SHP77 (cell line): ENCODE measurements at places on chromosomes 16 and 17.

DNA sequence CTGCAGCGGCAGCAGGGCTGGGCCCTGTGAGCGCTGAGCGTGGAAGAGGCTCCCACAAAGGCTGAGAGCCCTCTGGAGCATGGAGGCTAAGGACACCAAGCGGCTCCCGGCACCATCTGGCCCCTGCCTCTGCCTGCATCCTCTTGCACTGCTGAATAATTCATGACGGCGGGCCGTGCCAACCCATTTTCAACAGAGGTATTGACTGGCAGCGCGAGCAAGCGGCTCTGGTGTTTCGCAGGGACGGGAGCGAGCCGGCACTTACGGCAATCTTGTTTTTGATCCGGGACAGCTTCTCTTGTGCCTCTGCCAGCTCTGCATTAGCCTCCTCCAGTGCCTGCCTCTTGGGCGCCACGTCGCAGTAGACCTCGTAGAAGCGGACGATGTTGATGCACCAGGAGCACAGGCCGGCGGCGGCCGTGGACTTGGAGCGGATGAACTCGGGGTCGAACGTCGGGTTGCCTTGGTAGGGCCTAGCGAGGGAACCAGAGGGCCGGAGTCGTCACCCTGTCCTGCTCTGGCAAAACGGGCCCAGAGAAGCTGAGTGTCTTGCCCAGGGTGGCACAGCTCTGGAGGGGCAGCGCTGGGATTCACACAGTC, 80.4 kb downstream of the PGS1 start:
- DNase-seq: peak; percentile 51

GRCh38 chr17:78384479-78385175, 6.2 kb downstream of the PGS1 start:
- no peak for DNase-seq

- DNase-seq: no peak
These were observed at the start of gene TNFRSF13B for GRCh38 chr17:16971458-16972338. TNFRSF13B (minus strand) TSS chr17:16972118; CDS start chr17:16972075, 43 bp downstream.

- DNase-seq: no peak
These were observed 17.6 kb downstream of the EPOP start for GRCh38 chr17:38656959-38657823.

GRCh38 chr17:80349151-80349651, 65.8 kb upstream of the ENDOV start:
- DNase-seq: no peak

- DNase-seq: no peak
These were observed 14.0 kb downstream of the NUPR1 start for GRCh38 chr16:28524681-28525171.

DNA sequence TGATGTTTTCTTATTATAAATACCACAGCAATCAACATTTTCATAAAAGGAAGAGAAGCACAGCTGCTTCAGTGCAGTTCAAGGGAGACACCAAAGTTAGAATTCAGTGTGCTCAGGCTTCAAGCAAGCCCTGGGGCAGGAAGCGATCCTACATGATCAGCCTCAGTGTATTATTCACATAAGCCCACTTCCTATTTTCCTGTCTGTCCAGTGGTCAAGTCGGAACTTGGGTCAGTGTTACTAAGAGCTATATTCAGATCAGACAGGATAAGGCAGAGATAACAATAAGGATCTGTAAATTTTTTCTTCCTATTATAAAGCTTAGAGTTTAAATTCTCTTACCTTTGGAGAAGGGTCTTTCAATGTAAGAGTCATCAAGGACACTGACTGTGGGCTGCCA, 12.9 kb downstream of the HEATR6 start:
- no peak for DNase-seq

DNA sequence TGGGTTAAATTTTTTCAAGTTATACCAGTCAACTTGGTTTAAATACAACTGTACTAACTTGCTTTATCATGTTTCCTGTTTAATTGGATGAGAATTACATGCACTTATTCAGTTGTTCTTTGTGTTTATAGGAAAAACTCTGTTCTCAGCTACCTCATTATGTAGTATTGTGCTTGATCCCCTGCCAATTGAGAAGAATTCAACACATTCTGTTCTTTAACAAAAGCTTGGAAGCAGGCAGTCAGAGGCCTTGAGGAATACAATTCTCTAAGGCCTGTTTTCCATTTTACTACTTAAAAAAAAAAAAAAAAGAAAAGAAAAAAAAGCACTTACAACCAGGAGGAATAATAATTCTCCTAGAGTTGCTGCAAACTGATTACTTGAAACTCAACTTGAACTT, 60.6 kb upstream of the CMIP start:
- no peak for DNase-seq

GRCh38 chr17:15502369-15503112, 35.1 kb upstream of the CDRT4 start:
- peak; percentile 82 for DNase-seq

- no peak for DNase-seq
These were observed 585 bp downstream of the MLKL start for GRCh38 chr16:74700116-74700437.

DNA sequence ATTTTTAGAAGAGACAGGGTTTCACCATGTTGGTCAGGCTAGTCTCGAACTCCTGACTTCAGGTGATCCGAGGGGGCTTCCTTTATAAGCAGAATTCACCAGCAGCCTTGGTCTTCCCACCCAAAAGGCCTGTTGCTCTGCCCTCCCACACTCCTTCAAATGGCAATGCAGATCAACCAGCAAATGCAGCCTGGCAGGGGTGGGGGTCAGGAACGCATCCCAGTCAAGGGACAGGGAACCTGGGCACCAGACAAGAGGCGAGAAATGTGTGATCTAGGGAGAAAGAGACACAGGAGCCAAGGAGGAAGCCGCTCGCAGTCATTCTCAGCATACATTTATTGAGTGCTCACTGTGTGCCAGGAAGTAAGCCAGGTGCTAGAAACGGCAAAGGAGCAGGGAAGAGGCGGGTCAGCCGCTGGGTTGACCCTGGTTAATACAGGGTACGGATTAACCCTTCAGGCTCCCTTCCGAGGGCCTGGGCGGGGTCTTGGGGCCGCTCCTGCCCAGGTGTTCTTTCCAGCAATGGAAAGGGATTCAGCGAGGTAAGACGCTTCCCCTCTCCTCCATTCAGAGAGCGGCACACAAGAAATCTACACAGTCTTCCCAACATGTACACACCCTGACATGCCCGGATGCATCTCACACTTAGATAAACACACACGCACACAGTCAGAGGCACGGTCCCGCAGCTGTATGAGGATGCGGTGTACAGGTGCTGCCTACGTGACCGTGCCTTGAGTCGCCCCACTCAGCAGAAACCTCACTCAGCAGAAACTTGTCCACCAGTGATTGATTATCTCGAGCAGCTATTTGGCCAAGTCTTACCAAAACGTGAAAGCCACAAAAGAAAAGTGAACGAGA, 6.6 kb upstream of the PITPNA start:
- DNase-seq: peak; percentile 40

GRCh38 chr17:59491353-59492090, 73.9 kb upstream of the DHX40 start:
- no peak for DNase-seq

DNA sequence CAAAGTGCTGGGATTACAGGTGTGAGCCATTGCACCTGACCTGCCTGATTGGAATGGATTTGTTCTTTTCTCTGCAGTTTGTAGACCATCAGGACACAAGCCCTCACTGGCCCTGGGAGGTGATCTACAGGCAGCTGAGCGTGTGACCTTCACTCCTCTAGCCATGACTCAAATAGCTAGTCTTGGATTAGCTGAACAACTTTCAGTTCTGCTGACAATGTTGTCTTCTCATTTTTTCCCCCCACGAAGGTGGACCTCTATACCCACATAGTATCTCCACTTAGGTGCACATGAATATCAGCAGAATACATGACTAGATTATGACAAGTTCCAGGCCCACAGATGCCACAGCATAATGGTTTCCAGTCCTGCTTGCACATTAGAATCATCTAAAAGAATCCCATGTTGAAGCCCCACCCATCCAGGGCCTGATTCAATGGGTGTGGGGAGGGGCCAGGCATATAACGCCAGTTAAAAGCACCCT, 36.8 kb downstream of the HS3ST3B1 start:
- no peak for DNase-seq

DNA sequence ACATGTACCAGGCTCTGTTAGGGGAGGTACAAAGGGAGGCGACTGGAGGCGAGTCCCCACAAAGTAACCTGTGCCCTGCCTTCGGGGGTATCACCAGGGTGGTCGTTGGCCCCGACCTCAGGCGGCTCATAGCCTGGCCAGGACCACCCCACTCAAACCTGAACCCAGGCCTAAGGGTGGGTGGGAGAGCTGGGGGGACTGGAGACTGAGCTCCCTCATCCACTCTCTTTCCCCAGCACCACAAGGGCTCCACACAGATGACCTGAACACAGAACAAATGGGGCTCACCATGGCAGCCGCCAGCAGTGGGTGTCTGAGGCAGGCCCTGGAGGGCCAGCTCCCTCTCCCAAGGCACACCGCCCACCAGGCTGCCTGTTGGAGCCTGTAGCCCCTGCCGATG, 120.6 kb upstream of the TNRC6C start:
- DNase-seq: no peak

DNA sequence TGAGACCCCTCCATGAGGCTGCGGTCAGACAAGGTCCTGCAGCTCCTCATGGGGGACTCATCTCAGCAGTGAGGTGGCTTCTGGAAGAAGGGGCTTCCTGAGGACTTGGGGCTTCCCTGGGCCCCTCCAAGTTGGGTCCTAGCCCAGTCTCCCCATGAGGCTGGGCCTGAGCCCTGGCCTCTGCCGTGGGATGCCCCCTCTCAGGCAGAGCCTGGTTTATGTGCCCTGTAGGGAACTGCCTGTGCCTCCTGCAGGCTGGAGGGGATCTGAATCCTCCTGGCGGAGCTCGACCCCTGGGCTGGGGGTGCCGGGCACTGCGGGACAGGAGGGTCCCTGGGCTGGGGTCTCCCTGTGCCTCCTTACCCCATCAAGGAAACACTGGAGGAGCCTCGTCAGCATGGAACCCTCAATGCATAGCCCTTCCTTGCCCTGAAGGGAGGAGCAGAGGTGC, 45.8 kb downstream of the TNFRSF13B start:
- no peak for DNase-seq

DNA sequence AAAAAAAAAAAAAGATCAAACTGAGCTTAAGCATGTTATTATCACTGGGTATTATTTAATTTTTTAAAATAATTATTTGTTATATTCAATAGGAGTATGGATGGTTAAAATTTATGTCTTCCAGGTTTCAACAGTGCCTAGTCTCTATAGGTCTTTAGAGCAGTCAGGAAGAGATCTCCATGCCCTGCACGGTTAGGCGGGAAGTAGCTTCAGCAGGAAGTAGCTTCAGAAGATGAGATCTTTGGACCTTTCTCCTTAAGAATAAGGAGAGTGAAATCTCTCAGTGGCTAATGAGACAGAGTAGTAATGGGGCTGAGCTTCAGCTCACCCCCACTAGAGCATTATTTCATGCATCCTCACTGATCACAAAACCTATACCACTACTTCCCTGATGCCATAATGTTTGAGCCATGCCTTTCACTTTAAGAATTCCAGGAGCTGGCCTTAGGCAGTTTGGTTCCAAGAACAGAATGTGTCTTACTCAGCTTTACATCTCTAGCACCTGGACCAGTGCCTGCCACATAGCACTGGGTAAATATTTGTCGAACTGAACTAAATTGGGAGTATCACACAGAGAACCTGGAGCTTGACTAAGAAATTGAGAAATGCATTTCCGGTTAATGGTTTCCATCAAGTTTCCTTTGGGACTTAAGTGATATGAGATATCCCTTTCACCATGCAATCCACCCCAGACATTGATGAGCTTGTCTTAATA, 43.5 kb downstream of the SCPEP1 start:
- DNase-seq: no peak

- DNase-seq: peak; percentile 70
These were observed 7.2 kb downstream of the DLX3 start for GRCh38 chr17:49987681-49988441.

GRCh38 chr17:75096082-75096625, 8.4 kb downstream of the SLC16A5 start:
- peak; percentile 83 for DNase-seq

DNA sequence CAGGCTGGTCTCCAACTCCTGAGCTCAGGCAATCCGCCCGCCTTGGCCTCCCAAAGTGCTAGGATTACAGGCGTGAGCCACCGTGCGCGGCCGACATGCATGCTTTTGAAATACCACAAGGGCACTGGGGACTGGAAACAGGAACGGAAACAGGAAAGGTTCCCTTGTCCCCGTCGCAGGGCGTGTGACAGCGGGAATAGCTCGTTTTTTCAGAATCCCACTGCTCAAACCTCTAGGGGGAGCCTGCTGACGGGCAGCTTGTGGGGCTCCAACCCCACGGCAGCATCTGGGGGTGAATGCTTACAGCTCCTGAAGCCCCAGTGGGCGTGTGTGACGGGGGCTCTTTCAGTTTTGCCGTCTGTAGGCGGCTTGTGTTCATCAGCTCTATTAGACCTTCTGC, 18.8 kb upstream of the ASGR2 start:
- peak; percentile 69 for DNase-seq

GRCh38 chr17:13920413-13920812, 148.9 kb upstream of the COX10 start:
- no peak for DNase-seq

- DNase-seq: peak; percentile 79
These were observed 5.4 kb downstream of the NAT9 start for GRCh38 chr17:74770498-74771318.

- DNase-seq: no peak
These were observed 2.4 kb downstream of the PPM1D start for GRCh38 chr17:60602385-60602742.
